ENCODE measurements at places on chromosomes 13 and 19.

DNA sequence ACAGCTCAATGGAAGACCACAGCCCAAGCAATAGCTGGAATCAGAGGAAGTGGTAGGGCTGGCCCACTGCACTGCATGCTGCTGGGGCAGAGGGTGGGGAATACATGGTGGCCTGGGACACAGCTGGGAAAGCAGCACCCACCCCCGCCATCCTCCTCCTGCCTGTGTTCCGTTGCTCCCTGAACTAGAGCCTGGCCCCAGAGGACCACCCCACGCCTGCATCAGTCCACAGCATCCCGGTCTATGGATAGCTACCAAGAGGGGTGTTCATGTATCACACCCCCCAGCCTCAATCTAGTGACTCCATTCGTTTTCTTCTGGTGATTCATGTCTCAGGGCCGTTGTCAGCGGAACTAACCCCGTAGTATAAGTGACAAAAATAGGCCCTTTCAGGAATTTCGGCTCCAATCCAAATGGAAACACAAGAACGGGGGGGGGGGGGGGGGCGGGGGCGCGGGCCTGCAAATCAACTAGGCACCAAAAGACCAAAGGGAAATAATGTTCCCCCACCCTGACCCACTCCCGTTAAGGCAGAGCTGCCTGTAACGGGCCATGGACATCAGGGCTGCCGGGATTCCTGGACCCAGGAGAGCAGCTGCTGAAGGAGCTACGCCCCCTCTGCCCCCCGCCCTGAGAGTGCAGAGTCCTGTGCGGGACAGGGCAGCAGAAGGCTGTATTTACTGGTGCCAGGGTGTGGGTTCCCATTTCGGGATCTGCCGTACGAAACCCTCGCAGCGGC, 18.9 kb upstream of the EPHX3 start:
- DNase-seq, result peak; percentile 42

GRCh38 chr13:27827646-27828045, 35.4 kb downstream of the GSX1 start:
- no peak for DNase-seq

- DNase-seq, result no peak
These were observed 118.4 kb downstream of the RAB20 start for GRCh38 chr13:110442930-110443621.

GRCh38 chr13:112911285-112911701, 57.7 kb upstream of the MCF2L start:
- no peak for DNase-seq

GRCh38 chr19:35458731-35459391, 10.8 kb downstream of the FFAR2 start:
- no peak for DNase-seq

- DNase-seq, result no peak
These were observed 33.4 kb downstream of the CRTC1 start for GRCh38 chr19:18716857-18717256.

DNA sequence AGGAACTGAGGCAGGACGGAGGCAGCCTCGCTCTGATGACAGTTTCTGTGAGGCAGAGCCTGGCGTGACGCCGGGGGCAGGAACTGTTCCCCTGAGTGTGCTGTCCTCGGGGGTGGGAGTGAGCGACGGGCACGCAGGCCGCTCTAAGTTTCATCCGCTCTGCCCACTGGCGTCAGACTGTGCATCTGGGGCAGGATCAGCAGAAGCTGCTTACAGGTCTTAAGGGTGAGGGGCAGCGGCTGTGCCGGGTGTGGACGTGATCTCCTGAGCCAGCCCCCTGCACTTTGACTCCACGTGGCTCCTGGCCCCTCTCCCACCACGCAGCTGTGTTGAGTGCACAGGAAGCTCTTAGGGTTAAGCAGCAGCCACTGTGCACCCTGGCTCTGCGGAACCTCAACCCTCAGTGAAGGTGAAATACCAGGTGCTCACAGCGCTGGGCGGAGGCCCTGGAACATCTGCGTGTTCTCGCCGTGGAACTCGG, 1.5 kb downstream of the GRK1 start:
- no peak for DNase-seq

DNA sequence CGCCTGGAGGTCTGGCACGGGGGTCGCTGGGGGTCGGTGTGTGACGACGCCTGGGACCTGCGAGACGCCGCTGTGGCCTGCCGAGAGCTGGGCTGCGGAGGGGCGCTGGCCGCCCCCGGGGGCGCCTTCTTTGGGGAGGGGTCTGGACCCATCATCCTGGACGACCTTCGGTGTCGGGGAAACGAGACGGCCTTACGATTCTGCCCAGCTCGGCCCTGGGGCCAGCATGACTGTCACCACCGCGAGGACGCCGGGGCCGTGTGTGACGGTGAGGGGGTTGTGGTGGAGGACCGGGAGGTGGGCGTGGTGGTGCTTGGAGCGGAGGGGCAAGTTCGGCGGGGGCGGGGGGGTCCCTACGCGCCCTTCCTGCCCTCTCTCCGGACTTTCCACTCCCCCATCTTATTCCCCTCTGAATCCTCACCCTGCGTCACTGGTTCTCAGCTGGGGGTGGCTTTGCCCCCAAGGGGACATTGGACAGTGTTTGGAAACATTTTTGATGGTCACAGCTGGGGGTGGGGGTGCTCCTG, 5.5 kb downstream of the SSC5D start:
- no peak for DNase-seq

- no peak for DNase-seq
These were observed 19.2 kb downstream of the PARP4 start for GRCh38 chr13:24493356-24493755.

- no peak for DNase-seq
These were observed at the start of gene ADM5 for GRCh38 chr19:49689133-49690078. ADM5 (plus strand) TSS chr19:49689594; CDS start chr19:49689838, 244 bp downstream.

DNA sequence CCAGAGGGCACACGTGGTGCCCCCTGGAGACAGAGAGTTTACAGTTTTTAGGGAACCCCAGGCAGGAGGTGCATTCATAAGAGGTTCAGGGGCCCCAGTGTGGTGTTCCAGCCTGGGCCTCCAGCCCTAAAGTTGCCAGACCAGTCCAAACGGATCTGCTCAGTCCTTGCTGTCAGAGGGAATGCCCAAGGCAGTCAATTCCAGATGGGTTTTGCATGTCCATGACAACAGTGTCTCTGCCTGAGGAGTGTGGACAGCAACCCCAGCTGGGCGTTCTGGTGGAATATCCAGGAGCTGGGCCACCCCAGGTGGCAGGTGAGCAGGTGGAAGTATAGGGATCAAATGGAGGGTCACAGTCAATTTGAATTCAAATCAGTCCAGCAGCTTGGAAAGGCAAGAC, 25.3 kb downstream of the FBXO27 start:
- DNase-seq, result no peak

GRCh38 chr13:22175241-22175640, 504.4 kb downstream of the FGF9 start:
- DNase-seq, result no peak

- peak; percentile 9 for DNase-seq
These were observed 102.3 kb downstream of the STOML3 start for GRCh38 chr13:38888309-38888708.

GRCh38 chr19:52923778-52924593, 758 bp upstream of the ZNF888 start:
- DNase-seq, result no peak

- DNase-seq, result no peak
These were observed 1.1 kb upstream of the SWSAP1 start for GRCh38 chr19:11373166-11373884.

DNA sequence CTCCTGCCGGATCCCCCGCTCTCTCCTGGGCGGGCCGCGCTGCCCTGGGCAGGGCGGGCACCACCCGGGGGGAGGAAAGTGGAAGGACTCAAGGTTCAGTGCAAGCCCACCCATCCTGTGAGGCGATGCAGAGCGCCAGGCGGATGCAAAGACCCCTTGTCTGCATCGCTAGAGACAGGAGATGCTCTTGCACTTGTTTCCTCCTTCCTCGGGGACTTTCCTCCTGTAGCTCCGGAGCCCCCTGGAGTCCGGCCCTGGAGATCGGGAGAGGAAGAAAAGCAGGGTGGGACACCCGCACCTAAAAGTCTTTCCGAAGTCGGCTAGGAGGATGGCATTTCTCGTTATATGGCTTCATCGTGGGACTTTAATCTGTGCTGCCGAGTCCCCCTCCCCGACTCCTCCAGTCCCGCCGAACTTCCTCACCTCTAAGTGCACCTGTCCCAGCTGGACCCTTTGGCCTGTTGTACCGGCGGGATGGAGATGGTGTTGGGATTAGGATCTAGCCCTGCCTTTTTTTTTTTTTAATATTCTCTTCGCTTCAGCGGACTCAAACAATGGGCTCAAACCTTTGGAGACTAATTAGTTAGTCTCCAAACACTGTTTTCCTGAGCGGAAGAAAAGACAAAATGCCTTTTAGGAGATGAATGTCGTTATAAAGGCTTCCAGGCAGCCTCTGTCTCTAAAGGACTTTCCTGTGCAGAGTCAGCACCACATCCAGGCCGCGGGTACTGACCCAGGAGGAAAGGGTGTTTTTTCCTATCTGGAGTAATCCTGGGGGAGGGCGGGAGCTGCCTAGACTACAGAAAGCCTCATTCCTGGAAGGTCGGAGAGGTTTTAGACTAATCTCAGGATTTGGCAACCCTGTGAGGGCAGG, 725 bp downstream of the FAM124A start:
- no peak for DNase-seq

DNA sequence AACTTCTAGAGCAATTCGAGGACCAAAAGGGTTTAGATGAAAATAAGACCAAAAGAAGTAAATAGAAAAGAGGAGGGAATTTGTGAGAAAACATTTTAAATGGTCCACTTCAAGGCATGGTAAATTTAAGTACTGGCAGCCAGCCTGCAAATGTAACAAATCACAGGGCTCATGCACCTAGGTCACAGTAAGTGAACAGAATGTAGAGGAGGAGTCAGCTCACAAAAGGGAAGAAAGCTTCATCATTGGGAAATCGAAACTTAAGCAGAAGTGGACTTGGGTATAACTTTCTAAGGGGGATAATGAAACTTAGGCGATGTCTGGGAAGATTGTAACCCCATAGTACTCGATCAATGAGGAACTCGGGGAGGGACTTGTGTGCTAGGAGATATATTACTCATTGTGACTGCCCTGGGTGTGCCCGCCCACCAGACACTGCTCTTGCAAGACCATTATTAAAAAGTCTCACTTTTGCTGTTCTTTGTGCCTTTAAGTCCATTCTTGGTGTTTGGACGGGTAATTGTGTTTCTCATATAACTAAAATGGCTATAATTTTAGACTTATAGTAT, 1053.6 kb upstream of the MIR17HG start:
- no peak for DNase-seq

- no peak for DNase-seq
These were observed 4.0 kb downstream of the TPGS1 start for GRCh38 chr19:511101-511851.
